Fibroblast of villous mesenchyme (primary cell): ENCODE measurements at places on chromosomes 11 and 22. TPM values are rescaled to one million over a fixed set of nuclear protein-coding genes. Genes with fewer than 3 reads are reported as not detected.

CBLIF gene
- not detected in 2 replicates for total RNA-seq

RASSF10 gene
- total RNA-seq, result not detected in 2 replicates

CD248 gene
- 85.1 and 108 TPM in 2 replicates for total RNA-seq

PHLDA2 gene
- total RNA-seq, result 7.3 and 13.2 TPM in 2 replicates

PCSK7 gene
- 44.5 and 60.0 TPM in 2 replicates for total RNA-seq

DNA sequence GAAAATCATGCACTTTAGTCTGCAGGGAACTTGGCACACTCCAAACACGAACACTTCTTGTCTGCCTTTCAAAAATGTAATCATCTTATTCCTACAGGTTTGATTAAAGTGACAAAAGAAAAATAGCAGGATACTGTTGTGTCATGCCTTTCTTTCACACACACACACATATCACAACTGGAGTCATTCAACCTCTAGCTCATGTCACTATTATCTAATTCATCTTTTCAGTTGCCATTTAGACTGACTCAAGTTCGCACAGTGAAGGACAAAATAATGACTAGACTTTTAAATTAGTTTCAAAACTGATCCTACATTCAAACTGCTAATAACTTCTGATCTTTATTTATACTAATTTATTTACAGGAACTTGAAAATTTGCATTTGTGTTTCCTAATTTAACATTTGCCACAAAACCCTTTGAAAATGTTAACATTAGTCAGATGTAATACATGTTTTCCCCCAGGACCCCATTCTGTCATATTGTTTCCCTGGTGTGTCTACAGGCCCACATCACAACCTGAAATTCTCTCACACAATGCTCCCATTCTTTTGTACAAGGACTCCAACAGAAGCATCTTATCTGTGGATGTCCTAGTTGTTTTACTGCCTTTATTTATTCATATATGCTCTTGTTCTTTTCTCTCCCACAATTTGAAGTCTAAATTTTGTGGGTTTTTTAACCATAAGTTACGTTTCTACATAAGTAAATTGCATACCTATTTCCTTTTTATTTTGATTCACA is 171.1 kb downstream of the GRIA4 start:
- no peak for DNase-seq

- no peak for DNase-seq
Observed at GRCh38 chr11:8111636-8112035, 30.6 kb downstream of the TUB start.

DNA sequence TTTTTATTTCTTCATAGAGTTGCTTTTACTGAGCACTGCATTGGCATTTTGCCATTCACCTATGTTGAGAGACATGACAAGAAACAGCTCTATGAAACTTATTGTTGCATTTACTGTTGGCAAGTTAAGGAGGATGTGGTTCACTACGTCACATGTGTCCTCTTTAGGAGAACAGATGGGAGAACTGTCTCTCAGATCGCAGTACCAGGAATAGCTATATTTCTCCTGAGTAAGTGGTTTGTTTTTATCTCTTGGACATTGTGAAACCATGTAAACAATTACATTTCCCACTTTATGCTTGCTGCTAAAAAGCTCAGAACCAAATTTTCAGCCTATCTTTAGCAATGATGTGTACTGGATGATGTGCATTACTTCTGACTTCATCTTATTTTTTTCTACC is 34.8 kb upstream of the PSMA1 start:
- DNase-seq, result peak; percentile 97

GRCh38 chr11:119863851-119864601 is 135.0 kb upstream of the NECTIN1 start:
- no peak for DNase-seq

DNA sequence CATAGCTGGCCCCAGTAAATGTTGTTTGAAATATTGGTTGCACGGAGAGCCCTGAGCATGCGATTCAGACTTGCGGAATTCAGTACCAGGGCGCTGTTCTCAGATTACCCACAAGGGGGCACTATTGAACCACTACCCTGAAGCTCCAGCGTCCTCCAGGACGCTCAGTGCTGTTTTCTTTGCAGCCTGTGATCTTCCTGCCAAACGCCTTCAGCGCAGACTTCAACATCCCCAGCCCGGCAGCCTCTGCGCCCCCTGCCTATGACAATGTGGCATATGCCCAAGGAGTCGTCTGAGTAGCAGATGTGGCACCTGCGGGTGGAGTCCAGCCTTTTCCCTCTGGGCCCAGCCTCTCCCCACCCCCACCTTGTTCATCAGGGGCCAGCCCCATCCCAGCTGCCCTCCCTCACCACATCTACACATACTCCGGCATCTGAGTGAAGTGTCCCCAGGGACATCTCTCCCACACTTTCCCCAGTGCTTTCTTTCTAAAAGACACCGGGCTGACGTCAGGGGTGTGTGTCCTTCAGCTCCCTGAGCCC is 9.6 kb upstream of the MS4A10 start:
- DNase-seq, result peak; percentile 89
